ENCODE measurements at places on chromosomes 3 and 15. TPM values are rescaled to one million over a fixed set of nuclear protein-coding genes. Genes with fewer than 3 reads are reported as not detected.

The PPARG gene
- total RNA-seq = 13.2 TPM

The MME gene
- 8.2 TPM for total RNA-seq

The PTH1R gene
- 1.1 TPM for total RNA-seq

The LINGO1 gene
- total RNA-seq = 12.5 TPM

The ANKRD34C gene
- total RNA-seq = not detected

DNA sequence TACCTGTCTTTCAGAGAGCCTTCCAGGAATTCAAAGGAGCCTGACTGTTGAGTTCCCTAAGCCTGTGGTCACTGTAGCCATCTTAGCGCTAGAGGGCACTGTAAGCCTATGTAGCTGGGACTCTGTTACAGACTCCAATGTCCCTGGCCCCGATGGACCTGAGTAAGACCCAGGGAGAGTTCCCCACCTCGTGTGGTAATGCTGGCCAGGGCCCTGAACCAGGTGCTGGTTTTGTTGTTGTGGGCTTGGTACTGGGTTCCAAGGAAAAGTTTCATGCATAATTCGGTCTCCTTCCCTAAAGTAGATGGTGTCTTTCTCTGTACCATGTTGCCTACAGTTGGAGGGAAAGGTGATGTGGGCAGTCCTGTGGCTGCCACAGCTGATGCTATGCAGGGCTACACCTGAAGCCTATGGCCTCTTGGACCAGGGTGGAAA is 32.4 kb downstream of the CDAN1 start:
- no peak for DNase-seq

- no peak for DNase-seq
Observed at GRCh38 chr3:47571391-47572175, 7.1 kb downstream of the CSPG5 start.

DNA sequence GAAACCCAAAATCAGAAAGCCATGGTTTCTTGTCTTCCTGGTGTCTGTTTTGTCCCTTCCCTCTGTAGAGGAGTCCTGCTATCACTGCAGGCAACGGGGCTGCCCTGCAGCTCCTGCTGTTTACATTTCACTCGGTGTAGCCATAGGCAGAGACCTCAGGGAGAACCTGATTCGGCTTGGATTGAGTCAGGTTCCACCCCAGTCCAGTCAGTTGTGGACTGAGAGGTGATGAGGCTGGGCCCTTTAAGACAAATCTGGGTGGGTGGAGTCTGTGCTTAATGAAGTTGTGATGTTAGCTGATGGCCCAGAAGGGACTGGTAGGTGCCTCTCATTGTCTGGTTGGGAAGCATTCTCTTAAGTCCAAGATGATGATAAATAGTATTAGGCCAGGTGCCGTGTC is 35.7 kb downstream of the FLNB start:
- no peak for DNase-seq

DNA sequence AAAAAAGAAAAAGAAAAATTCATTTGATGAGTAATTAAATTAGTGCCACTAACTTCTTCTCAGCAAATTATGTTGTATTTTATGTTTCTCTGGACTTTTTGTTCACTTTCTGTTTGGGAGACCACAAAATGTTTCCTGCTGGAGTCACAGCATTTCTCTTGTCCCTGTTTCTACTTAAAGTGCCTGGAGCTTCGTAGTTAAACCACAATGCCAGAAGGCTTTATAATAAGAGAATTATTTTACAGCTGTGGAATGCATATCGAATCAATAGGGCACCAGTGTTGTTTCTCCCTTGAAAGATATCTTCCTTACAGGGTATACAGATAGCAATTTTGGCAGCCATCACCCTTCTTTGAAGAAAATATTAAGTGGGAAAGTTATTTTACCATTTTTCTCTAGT is 3.2 kb downstream of the DTWD1 start:
- DNase-seq = no peak

- no peak for DNase-seq
Observed at GRCh38 chr3:30511524-30512251, 94.7 kb upstream of the TGFBR2 start.

GRCh38 chr3:114816052-114816451 is 331.0 kb downstream of the ZBTB20 start:
- no peak for DNase-seq

- no peak for DNase-seq
Observed at GRCh38 chr3:17013050-17013449, 128.3 kb downstream of the PLCL2 start.

GRCh38 chr15:99704444-99704838 is 28.8 kb downstream of the LYSMD4 start:
- DNase-seq = no peak

GRCh38 chr15:73685981-73686380 is 1.8 kb downstream of the CD276 start:
- no peak for DNase-seq

GRCh38 chr3:24596626-24597025 is 102.0 kb upstream of the THRB start:
- DNase-seq = no peak

- no peak for DNase-seq
Observed at GRCh38 chr15:100115711-100116090, 226.1 kb downstream of the ADAMTS17 start.

DNA sequence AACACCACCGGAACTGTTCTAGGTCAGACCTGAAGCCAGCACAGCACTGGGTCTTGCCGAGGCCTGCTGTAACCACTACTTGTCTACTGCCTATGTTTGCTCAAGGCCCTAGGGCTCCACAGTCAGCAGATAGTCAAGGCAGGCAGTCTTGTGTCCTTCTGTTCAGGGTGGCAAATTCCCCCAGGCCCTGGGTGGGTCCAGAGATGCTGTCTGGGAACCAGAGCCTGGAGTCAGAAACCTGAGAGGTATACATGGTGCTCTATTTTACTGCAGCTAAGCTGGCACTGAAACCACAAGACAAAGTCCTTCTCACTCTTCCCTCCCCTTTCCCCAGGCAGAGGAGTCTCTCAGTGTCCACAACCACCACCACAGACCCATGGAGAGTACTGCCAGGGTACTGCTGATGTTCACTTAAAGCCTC is 89.9 kb downstream of the BBX start:
- no peak for DNase-seq

GRCh38 chr3:110430146-110430545 is 641.5 kb upstream of the NECTIN3 start:
- DNase-seq = no peak

DNA sequence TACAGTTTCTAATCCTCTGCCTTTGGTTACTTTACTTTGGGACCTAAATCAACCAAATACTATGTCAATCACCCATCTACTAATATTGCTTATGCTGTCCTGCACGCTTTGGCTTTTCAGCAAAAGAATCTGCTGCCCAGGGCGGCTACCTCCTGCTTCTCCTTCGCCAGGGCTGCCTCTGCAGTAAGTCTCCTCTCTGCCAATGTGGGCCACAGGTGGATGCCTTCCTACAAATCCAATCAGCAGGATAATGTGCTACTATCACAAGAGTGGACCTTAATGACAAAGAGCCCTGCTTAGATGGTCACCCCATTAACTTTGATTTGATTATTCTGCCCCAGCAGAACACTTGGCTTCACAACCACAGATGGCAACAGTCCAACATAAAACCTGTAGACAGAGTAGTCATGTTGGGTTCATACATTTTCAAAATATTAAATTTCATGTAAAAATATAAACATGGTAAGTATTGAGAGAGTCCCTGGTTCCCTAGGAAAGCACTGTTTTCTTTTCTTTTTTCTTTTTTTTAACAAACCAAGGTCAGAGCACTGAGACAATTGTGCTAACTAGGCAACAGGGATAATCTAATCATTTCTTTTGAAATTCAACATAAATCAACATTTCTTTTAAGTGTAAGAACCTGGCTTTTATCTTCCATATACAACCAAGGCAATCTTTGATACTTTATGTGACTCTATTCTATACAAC is 298.3 kb downstream of the ZBTB20 start:
- no peak for DNase-seq

DNA sequence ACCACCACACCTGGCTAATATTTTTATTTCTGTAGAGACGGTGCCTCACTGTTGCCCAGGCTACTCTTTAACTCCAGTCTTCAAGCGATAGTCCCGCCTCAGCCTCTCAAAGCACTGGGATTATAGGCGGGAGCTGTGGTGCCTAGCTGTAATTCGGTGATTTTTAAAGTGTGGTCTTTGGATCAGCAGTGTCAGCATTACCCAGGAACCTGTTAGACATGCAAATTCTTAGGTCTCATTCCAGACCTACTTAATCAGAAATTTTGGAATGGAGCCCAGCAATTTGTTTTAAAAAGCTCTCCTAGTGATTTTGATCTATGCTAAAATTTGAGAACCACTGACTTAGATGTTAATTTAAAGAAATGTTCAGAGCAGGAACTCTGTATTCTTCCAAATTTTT is 51.9 kb downstream of the GOLM2 start:
- DNase-seq = no peak

- DNase-seq = no peak
Observed at GRCh38 chr3:107208100-107208499, 169.1 kb upstream of the CCDC54 start.

DNA sequence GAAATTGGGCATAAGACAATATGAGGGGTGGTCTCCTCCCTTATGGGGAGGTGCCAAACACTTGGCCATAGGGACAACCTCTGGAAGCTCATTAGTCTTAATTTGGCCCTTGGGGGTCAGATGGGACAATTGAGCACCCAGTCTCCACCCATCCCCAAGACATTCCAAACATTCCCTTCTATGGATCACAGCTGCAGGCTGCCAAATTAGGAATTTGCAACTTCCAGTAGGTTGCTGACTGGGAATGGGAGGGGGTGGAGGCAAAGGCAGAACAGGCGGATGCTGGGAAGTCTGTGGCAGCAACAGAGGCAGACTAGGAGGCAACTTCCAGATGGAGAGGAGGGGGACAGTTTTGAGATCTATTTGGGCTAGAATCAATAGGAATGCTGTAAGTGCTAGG is 1.4 kb upstream of the PDHB start:
- no peak for DNase-seq

GRCh38 chr3:39502838-39503145 is 35.3 kb downstream of the MOBP start:
- DNase-seq = no peak
